ENCODE measurements at places on chromosomes 3 and 15.

- H3K4me3 ChIP-seq, result no peak overlapping the region
- H3K4me1 ChIP-seq, result no peaks in the 10 kb centered on the region
- H3K27me3 ChIP-seq, result no peaks in the 10 kb centered on the region
- no peak for DNase-seq
- H3K27ac ChIP-seq, result no peak overlapping the region
Observed at GRCh38 chr3:73389928-73390327, 234.8 kb downstream of the PDZRN3 start.

DNA sequence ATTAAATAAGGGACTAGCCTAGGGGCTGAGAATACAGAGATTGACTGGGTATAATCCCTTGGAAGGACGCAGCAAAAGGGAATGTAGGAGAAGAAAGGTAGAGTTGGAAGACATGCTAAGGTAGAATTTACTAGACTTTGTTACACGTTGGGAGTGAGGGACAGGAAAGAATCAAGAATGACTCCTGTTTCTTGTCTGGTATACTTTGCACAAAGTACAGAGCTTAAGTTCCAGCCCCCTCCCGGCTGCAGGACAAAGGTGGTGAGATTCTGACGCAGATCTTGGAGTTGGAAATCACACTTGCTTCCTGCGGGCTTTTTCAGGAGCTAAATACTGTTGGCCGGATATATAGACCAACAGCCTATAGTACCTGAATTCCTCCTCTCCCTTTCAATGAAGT lies 895 bp downstream of the HYKK start:
- no peak overlapping the region for H3K27ac ChIP-seq
- peaks cover 21% of the 10 kb centered on the region for H3K4me1 ChIP-seq
- H3K4me3 ChIP-seq, result peak overlapping the region; percentile 94

DNA sequence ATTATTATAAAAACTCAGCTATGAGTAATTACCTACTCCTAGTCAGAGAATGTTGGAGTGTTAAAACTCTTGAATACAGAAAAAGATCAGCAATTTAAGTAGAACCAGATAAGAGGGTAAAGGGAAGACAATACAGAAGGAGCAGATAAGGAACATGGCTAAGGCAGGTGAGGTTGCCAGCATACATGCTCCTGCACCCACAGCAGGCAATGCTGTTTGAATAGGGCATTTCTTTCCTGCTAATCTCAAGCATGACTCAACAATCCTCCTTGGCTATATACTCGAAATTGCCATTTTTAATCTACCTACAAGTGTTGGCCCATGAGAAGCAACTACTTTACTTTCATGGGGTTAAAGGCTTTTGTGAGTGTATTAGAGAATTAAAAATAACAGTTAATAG lies 494.5 kb downstream of the DIPK2A start:
- H3K4me1 ChIP-seq, result no peaks in the 10 kb centered on the region
- no peak for DNase-seq
- no peaks in the 10 kb centered on the region for H3K27me3 ChIP-seq

DNA sequence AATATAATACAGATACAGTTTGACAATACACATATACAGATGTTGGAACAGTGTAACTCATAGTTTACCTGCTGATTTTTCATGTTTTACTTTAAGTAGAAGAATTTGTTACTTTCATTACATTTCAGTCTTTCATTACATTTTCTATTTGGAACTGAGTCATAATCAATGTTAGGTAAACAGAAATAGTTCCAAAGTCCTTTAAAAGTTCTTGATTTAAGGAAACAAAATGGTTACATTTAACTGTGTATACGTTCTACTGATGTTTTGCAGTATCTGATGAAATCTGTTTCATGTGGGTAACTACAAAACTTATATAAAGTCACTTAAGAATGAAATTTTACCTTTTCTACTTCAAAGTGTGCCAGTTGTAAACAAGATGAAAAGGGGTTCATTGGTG lies 721.2 kb downstream of the NAALADL2 start:
- no peaks in the 10 kb centered on the region for H3K36me3 ChIP-seq
- no peak overlapping the region for H3K4me3 ChIP-seq
- no peak for DNase-seq
- H3K27me3 ChIP-seq, result no peaks in the 10 kb centered on the region
- no peaks in the 10 kb centered on the region for H3K4me1 ChIP-seq
- no peak overlapping the region for H3K27ac ChIP-seq

All from stimulated activated naive B cell treated with anti-CD40 and anti-IgM and Interleukin-4, amounts not matched to agents 10 μg/mL and 1 μg/mL and 100 μg/mL, for 72 hours (primary cell).